ENCODE measurements at places on chromosomes 1 and 21.

GRCh38 chr1:235127732-235128455 is 743 bp downstream of the TOMM20 start:
- no peak for DNase-seq

DNA sequence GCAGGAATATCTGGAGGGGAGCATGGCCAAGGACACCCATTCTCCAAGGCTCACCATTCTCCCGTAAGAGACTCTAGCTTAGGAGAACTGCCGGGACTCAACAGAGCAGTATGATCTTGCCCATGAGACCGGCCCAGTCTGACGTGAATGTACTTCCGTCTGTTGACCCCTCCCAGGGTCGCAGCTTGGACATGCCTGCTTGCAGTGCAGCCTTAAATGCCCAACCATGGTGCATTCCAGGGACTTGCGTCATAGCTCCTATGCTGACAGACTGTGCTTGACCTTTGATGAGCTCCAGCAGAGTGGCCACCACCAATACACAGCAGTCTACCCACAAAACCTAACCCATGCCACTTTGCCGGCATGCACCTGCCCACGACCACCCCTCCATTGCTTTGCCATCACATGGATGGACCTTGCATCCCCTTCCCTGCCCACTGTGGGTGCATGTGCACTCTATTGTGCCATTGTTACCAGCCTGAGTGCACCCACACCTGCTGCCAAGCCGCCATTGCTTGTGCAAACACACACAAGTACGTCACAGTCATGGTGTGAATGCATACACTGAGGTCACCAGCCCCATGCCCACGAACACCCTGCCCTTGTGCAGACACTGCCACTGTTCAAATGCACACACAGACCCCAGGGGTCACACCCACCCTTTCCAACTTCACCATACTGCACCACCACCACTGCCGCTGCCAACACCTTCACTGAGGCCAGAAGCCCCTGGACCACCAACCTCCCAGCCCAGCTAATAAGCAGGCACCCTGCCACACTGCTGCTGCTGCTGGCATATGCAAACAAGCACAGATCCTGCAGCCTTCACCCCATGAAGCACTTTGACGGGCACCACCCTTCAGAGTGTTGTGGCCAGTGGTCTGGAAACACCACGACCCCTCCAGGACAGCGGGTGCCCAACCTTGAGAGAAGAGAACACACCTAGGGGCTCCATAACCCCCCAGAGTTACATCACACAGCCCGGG is 1141.3 kb downstream of the BRINP3 start:
- no peak for DNase-seq

DNA sequence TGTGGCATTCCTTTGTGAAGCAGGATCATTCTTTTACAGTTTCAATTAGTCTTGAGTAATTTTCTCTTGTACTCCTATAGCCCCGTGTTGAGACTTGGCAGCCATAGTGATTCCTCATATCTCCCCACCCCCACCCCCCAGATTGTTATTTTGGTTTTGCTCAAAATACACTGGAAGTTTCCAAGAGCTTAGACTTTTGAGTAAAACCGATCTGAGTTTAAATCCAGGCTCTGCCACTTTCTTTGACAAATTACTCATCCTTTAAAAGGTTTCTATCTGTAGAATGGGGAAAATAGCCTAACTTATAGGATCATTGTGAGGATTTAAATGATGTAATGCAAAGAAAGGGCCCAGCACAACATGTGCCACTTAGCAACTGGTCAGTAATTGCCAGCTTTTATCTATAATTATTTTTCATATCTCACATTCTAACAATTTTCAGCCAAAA is 53.1 kb upstream of the RC3H1 start:
- DNase-seq: no peak

DNA sequence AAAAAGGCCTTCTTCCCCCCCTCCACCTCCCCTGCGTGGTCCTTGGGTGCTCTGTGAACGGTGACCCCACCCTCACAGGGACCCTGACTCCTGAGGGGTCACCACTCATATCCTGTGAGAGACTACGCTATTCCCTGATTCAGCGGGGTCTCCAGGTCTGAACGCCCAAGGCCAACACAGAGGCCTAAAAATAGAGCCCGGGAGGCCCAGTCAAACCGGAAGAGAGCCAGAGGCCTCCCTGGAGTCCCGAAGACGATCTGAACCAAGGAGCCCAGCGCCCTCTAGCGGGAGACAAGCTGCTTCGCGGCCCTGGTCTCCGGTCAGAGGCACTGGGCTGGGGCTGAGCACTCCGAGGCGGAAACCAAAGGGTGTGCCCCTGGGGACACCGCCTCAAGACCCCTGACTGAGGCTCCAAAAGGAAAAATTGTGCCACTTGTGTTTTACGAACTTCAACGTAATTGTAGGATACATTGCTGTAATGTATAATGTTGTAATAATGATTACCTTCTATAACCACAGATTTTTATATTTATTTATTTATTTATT is 42.4 kb upstream of the PSEN2 start:
- no peak for DNase-seq

DNA sequence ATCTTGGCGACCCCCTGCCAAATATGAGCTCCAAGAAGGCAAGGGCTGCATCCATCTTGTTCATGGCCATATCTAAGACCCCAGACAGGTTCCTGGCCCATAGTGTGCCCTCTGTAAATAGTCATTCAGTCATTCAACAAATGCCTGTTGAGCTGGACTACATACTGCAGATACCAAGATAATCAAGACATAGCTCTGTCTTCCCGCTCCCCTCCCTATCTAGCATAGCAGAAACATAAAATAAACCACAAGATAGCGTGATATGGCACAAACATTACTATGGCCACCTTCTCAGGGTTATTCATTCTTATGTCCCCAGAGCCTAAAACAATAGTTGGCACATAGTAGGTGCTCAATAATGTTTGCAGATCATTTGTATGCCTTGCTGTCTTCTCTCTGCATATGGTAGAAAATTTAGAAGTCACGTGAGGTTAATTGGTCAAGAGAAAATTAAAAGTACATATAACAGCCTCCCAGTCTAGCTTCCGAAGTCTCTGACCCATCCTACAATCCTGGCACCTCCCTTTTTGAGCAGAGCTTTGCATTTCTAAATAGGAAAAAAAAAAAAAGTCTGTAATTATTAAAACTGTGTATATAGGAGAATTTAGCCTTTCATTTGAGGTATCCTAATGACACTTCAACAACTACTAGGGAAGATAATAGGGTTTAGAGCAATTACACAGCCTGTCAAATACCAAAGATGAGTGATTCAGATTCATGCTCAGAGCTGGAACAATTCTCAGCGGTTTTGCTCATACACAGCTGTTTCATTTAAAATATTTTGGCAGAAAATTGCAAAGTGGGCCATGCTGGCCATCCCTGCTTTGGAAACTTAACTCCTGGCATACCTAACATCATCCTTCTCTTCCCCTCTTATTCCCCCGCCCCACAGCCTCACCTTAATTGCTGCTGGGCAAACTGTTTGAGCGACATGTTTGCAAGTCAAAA is 219.0 kb downstream of the KAZN start:
- no peak for DNase-seq

GRCh38 chr1:36232212-36233095 is 8.2 kb downstream of the THRAP3 start:
- no peak for DNase-seq

DNA sequence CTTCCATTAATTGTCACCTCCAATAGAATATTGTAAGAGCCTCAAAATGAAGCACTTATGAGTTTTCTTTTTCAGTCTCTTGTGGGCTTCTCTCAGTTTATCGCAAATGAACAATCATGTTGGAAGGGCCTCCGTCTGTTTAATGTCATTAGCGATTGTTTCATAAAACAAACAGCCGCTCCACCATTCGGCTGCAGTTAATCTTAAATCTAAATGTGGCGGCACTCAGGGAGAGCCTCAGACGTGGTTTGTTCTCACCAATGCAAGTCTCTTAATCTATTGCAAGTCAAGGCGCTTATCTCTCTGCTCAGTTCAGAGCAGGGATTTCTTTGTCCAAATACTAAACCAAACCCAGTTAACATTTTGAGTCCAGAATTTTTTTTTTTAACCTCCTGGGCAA is 34.9 kb upstream of the ESRRG start:
- DNase-seq: no peak

DNA sequence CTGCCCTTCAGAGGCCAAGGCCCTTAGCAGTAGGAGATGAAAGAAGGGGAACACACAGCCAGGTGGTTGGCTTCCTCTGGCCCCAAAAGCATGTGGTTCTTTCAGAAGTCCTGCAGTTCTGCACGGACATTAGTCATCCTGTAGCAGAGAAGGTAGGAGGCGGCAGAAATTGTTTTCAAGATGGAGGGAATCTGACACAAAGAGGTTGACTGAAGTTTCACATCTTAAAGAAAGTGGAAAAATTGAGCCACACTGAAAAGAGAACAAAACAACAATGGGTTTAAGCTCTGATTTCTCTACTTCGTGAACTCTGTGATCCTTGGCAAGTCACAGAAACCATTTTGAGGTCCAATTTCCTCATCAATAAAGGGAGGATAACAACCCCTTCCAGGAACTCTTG is 125.3 kb upstream of the DNAH14 start:
- DNase-seq: no peak

Measured in cortex of kidney (tissue), 1 donor.